ENCODE measurements at places on chromosomes 1 and 21.

DNA sequence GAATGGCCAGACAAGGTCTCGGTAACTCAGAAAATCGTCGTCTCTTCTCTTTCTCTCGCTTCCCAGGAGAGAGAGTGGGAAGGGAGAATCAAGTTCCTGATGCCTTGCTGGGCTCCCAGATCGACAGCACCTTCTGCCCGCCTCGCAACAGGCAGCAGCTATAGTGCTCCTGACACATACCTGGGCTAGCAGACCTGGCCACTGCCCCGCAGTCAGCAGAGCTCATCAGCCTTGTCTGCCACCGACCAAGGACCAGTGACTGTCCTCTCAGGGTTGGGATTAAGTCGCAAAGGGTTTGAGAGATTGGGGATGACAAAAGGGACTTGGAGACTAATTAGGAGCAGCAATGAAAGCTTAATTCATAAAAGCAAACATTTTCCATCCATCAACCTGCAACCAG lies 4.1 kb downstream of the RUNX3 start:
- no peak for DNase-seq

DNA sequence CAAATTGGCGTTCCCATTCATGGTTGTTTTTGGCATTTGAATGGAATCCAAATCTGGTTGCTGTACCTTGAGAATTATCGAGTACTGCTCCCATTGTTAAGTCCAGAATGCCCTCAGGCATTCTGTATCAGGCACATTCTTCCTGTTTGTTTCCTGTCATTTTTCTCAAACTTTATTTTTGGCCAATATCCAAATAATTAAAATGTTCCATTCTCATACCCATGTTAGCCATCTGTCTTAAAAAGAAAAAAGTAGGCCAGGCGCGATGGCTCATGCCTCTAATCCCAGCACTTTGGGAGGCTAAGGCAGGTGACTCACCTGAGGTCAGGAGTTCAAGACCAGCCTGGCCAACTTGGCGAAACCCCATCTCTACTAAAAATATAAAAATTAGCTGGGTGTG lies 29.3 kb upstream of the SHISA4 start:
- DNase-seq = no peak

DNA sequence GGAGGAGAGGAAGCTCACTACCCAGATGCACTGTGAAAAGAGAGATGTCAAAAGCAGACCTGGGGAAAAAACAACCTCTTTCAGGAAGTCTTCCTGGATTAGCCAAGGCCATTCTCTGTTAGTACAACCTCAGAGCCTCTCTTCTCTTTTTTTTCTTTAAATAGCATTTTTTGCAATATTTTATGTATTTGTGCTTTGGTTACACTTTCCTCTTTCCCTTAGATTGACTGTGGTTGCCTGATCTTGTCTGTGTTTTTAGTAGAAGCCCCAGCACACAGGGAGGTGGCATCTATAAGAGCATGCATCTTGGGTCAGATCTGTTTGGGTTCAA lies 18.8 kb downstream of the SLC26A9 start:
- no peak for DNase-seq

- DNase-seq = no peak
These were observed 250.6 kb downstream of the SPATA17 start for GRCh38 chr1:217881607-217882332.

DNA sequence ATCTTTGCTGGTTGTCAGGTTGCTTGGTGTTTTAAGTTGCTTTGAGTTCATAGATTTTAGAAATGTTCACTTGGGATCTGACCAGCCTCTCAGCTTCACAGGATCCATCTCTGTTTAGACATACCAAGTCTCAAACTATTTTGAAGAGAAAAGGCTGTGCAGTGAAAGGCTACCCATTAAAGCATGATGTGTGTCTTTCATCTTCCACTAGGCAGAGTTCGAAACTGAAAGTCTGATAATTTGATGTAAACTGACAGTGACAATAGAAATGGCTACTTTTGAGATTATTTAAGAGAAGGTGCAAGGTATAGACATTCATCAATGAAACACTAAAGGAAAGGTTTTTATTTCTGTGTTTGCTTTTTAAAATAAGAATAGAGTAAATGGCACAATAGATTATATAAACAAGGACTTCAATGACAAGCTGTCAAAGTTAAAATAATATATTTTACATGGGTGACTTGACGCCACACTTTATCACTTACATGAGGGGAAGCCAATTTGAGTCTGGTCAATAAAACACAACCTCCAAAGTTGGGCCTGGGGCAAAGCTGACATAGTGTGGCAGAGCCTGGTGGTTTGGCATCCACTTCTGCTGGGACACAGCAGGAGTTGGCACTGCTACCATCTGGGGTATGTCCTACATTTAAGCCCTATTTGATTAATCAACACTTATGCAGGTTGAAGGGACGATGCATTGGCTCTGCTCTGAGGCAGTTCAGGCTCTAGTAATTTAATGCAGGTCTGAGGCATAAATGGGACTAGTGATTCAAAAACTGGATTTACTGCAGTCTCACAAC lies 197.7 kb downstream of the CRB1 start:
- DNase-seq = no peak

DNA sequence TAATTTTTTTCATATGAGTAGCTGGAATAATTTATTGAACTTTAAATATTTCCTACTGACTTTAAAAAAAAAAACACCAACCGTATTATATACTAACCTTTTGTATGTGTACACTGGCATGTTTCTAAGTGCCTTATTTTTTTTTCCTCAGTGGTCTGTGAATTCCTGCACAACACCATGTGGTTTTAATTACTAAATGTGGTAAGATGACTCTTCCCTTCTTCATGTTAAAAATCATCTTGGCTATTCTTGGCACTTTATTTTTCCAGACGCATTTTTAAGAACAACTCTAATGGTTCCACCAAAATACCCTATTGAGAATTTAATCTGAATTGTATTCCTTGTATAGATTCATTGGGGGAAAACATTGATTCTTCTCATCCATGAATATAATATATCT lies 28.4 kb downstream of the PPP2R5A start:
- DNase-seq = no peak

DNA sequence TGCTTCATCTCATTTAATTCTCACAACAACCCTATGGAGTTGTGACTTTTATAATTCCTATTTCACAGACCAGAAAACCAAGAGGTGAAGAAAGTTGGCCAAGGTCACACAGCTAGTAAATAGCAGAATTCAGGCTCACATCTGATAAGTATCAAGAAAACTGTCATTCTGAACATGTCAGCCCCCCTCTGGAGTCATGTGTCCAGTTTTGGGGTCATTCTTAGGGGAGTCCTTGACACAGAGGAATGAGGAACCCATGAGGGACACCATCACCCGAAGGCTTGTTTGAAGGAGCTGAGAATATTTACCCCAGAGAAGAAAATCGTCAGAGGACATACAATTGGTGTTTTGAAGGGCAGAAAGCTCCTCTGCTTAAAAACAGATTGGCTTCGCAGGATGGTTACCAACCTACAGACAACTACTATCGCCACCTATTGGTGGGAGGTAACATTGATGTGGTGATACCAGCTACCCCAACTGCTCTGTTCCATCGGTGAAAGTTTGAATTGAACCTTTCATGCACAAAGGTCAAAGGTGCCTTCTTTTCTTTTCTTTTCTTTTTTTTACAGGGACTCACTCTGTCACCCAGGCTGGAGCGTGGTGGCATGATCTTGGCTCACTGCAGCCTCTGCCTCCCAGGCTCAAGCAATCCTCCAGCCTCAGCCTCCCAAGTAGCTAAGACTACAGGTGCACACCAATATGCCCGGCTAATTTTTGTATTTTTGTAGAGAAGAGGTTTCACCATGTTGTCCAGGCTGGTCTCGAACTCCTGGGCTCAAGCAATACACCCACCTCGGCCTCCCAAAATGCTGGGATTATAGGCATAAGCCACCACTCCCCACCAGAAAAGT lies 31.3 kb downstream of the NCMAP start:
- peak; percentile 46 for DNase-seq

DNA sequence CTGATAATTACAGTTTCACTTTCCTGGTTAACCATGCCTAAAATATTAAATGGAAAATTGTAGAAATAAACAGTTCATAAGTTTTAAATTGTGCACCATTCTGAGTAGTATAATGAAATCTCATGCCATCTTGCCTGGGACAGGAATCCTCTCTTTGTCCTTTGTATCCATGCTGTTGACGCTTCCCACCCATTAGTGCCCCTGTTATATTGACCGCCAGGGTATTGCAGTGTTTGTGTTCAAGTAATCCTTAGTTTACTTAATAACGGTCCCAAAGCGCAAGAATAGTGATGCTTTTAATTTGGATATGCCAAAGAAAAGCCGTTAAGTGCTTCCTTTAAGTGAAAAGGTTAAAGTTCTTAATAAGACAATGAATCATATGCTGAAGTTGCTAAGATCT lies 41.7 kb downstream of the RPRD2 start:
- no peak for DNase-seq

DNA sequence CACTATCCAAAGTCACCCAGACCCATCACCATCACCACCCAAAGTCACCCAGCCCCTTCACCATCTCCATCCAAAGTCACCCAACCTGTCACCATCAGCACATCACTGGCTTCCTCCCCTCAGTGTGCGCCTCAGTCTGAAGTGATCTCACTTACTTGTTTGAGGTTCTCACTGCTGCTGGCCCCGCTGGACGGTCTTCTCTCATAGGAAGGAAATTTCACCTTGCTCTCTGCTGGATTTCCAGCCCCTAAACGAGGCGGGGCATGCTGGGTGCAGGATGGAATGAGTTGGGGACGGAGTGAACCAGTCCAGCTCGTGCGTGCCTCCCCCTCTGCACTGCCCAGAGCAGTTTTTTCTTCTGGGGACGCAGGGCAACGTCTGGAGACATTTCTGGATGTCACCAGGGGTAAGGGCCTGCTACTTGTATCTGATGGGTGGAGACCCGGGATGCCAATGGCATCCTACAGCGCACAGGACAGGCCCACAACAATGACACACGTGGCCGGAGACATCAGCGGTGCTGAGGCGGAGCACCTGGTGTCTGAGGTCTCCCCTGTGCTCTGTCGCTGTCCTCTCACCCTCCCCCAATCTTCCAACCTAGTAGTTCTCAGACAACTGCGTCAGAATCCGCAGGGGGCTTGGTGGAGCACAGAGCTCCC lies 38.6 kb downstream of the PDE9A start:
- no peak for DNase-seq

GRCh38 chr1:225422031-225422605 lies 5.7 kb downstream of the LBR start:
- no peak for DNase-seq

DNA sequence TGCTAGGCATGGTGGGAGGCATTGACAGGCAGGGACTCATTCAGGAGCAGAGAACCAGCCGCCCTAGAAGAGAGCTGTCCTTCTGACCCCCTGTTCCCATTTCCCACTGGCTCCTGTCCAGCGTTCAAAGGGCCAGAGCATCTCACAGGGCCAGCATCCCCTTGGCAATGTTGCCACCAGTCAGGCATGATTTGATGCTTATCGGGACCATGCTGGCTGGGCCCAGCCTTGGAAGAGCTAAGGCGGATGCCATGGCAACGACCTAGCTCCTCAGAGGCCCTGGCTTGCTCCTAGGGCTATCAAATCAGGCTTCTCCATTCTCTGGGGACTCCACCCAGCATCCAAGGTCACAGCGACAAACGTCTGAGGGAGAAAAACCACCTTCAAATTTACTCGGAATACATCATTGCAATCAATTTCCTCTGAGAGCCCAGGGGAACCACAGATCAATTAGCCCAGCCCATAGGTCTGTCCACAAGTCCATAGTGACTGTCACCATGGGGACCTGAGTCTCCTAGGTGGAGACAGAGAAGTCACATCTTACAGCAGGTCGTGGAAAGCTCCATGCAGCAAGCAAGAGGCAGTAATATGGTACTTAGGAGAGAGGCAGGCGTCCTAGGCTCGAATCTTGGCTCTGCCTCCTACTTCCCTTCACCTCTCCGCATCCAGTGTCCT lies 14.1 kb upstream of the VWA5B1 start:
- DNase-seq = no peak

DNA sequence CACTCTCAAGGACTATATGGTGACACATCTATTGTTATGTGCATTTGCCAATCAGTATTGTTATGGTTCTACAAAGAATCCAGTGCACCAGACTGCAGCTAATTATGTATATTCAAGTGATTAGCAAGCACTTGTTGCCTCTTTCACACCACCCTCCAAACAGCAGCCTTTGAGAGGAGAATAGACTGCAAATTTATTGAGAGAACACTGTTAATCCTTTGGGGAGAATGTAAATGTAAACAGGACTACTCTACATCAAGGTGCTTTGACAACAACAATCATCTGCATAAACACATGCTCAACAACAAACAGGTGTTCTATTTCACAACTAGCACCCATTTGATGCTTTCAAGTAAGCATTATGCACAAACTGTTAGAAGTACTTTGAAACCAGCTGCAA lies 117.4 kb downstream of the AKT3 start:
- DNase-seq = no peak

DNA sequence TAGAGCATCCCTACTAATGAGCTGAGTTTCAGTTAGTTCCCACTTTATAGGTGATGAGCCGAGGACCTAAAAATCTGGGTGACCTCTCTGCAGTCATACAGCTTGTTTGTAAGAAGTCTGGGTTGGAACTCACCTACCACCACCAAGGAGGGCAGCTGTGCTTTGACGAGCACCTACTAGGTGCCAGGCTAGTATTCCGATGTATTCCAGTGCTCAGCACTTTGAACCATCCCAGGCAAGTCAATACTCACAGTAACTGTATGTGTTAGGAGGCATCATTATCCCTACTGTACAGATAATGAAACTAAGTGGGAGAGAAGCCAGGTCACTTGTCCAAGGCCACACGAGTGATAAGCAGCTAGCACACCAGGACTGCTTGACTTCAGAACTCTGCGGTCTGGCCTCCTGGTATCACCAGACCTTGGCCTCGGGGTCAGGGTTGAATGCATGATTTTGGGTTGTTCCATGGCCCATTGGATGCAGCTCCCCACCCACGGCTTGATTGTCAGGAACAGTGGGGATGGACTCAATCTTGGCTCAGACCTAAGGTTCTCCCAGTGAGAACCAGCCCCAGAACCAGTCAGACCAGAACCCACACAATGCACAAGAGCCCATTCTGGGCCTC lies 20.7 kb downstream of the ECE1 start:
- DNase-seq = no peak

GRCh38 chr1:204191456-204191855 lies 4.8 kb downstream of the KISS1 start:
- no peak for DNase-seq

GRCh38 chr1:186923486-186923885 lies 94.7 kb downstream of the PLA2G4A start:
- DNase-seq = no peak

DNA sequence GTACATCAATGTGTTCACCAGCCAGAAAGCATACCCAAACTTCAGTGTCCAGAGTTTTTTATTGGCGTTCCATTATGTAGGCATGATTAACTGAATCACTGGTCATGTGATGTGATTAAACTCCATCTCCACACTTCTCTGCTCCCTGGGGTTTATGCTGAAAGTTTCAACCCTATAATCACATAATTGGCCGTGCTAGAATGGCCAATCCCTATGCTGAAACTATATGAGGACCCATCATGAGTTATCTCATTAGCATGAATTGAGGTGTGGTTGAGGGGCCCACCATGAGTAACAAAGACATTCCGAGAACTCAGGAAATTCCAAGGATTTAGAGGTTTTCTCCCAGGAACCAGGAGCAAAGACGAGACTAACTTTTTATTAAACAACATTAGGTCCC lies 31.8 kb upstream of the FBXO28 start:
- DNase-seq = no peak

Measured in T-helper 1 cell (primary cell).